ENCODE measurements at places on chromosomes 3 and 15. TPM values are rescaled to one million over a fixed set of nuclear protein-coding genes. Genes with fewer than 3 reads are reported as not detected.

PRTG gene
- total RNA-seq: 1.00 TPM

IL17RE gene
- total RNA-seq: 20.2 TPM

TEX9 gene
- 1.6 TPM for total RNA-seq

IMPG2 gene
- total RNA-seq: 0.13 TPM

GRCh38 chr3:146542179-146542578 is 2.2 kb downstream of the PLSCR1 start:
- no peak for DNase-seq

DNA sequence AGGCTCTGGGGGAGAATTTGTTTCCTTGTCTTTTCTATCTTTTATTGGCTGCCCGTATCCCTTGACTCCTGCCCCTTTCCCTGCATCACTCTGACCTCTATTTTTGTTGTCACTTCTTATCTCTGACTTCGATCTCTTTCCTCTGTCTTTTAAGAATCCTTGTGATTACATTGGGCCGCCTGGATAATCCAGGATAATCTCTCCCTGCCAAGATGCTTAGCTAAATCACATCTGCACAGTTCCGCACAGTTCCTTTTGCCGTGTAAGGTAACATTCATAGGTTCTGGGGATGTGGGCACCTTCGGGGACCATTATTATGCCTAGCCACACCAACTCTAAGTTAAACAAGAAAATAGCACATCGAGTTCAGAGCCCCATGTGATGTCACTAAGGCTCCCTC is 103.0 kb upstream of the DPPA4 start:
- DNase-seq: no peak

Measured in mesenteric fat pad (tissue), 1 donor.